ENCODE measurements at places on chromosomes 11 and 22.

GRCh38 chr11:92152245-92152644 lies 72.4 kb upstream of the FAT3 start:
- DNase-seq = no peak

DNA sequence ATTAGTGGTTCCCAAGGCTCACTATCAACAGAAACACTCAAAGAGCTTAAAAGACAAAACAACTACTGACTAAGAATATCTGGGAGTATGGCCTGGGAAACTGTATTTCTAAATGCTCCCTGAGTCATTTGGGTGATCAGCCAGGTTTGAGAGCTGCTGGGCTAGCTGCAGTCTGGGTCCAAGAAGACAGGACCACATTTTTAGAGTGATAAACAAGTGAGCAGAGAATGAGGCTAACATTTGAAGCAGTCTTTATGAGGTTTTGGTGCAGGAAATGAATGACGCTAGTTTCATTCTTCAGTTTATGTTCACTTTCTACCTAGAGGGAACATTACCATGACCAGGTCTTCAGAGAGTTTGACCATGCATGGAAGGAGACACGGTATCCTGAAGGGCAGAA lies 97.7 kb downstream of the TEAD1 start:
- no peak for DNase-seq

- DNase-seq = no peak
These were observed 13.2 kb upstream of the SHANK2 start for GRCh38 chr11:71265559-71266092.

DNA sequence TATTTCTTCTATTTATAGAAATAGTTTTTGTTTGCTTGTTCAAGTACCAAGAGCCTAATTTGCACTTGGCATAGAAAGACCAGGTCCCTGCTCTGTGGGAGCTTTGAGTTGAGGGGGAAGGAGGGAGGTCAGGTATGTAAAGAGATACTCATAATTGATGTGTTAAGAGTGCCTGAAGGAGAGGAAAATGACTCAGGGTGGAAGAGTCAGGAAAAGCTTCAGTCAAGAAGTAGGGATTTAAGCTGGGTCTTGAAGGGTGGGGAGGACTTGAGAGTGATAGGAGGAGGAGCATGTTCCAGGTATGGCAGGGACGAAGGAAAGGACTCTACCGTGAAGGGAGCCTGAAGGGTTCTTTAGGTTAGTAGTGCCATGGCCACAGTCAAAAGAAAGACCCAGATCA lies 9.0 kb downstream of the RBX1 start:
- no peak for DNase-seq

DNA sequence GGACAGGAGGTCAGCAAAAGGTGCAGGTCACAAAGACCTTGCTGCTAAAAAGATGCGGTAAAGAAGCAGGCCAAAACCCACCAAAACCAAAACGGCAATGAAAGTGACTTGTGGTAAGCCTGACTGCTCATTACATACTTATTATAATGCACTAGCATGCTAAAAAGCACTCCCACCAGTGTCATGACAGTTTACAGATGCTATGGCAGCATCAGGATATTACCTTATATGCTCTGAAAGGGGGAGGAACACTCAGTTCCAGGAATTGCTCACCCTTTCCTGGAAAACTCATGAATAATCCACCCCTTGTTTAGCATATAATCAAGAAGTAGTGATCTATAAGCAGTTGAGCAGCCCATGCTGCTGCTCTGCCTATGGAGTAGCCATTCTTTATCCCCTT lies 45.2 kb upstream of the SLC5A12 start:
- DNase-seq = no peak

DNA sequence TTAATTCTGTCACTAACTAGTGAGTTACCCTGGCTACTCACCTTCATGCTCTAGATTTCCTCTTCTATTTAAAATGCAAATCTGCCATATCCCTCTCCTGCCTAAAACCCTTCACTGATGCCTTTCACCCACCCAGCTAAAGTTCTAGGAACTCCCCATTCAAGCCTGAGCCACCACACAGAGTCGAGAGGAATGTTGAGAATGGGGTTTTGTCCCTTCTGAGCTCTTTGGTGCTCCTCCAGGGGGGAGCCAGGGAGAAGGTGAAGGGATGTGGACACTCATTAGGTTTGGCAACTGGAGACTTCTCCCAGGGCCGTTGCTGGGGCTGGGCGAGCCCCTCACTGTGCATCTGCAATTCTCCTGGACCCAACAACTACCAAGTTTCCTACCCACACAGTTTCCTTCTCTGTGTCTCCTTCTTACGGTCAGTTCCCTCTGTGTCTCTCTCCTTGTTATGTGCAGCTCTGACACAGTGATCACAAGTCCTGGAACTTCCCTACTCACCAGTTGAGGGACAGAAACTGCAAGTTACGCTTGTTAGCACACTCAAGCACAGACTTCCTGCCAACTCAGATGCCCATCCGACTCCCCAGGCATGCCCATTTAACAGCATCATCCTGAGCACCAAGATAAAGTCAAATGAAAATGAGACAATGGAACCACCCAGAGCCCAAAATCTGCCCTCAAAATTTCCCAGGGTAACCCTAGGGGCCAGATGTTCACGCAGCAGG lies 6.5 kb upstream of the IL10RA start:
- DNase-seq = no peak

- no peak for DNase-seq
These were observed 71.2 kb downstream of the MYO7A start for GRCh38 chr11:77199137-77199745.

DNA sequence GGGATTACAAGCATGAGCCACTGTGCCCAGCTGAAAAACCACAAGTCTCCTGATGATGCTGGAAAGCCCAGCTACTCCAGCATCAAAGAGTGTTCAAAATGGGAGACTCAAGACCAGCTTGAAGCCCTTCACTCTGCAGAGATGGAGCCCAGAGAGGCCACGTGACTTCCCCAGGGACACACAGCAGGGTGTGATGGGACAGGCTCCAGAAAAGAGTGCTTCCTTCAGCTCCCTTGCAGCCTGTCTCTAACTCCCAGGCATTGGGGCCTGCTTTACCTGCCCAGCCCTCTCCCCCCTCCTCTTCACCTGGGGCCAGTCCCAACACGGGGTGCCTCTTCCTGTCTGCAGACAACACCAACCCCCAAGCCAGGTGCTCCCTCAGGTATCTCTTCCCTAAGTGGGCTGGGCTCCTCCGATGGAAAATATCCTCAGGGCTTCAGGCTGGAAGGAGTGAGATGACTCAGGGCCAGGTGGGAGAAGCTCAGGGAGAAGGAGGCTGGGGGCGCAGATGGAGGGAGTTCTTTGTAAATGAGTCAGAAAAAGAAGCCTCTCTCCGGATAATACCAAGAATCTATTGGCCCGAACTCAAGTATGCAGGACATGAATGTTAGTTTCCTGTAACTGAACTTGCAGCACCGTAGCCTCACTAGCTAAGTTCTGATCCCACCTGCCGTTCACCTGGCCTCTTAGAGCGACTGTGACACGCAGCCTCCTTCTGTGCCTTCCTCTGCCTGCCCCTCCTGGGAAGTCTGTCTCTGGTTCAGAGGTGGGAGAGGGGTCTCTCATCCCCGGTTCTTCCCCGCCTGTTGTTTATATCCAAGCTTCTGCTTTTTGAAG lies 326.6 kb downstream of the MN1 start:
- DNase-seq = no peak

DNA sequence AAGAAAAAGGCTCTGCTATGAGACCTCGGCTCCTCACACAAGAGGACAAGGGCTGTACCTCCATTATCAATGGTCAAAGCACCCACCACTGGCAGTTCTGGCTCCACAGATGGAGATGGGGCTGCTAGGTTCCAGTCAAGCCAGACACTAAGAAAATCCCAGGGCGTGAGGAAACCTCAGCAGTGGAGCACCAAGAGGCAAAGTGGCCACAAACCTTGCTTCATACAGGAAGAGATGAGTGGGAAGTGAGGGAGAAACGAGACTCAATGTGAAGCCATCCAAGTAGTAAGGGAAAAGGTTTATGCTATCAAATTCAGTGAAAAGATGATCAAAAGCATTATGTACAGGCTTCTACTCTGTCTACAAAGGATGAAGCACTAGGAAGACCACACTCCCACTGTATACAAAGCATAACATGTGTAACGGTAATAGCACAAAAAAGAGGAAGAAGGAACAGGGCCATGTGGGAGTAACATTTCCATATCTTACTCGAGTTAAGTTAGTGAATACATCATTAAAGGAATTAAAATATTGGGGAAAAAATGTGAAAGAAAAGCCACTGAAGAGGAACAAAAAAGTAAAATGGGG lies 27.0 kb downstream of the POLDIP3 start:
- DNase-seq = no peak

Data from activated gamma-delta T cell treated with Interleukin-2 at 50 U/mL for 16 hours (primary cell).